ENCODE measurements at places on chromosomes 7 and 10. TPM values are rescaled to one million over a fixed set of nuclear protein-coding genes. Genes with fewer than 3 reads are reported as not detected.
A peak's percentile ranks its signal among the peaks of the same experiment; 100 is the strongest.

Gene HOXA13
- total RNA-seq: 0.70 TPM

Gene PRLHR
- not detected for total RNA-seq

DNA sequence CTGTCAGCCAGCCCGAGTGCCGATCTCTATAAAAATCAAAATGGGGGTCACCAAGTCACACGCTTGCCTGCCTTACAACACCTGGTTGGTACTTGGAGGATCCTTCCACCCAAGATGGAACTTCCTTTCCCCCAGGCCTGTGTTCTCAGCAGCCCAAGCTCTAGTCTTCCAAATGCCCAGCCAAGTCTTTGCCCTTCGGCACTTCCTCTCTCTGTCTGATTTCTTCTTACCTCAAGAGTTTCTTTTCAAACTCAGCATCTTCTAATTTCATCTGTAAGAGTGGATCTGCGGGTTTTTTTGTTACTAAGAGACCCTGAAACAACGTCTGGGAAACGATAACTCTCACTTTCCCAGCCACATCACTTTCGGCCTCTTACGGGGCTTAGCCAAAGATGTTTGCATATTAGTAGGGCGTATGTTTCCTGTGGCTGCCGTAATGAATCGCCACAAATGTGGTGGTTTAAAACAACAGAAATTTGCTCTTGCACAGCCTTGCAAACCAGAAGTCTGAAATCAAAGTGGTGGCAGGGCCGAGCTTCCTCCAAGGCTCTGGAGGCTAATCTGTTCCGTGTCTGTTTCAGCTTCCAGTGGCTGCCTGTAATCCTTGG, 219.9 kb downstream of the TCF7L2 start:
- DNase-seq: no peak

DNA sequence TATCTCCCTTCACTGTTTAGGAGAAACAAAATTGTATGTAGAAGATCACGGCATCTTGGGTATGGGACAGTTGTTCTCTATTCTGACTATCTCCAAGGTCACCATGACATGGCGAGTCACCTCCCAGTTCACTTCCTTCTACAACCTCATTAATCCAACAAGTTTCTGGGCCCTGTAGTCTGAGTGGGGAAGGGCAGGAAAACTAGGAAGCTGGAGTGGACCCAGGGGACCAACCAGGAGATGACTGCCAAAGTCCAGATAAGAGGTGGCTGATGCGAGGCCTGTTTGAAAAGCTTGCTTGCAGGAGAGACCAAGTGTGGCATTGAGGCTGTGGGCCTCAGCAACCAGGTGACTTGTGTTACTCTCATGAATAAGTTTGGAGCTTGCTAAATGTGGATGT, 584.9 kb downstream of the TNS3 start:
- DNase-seq: peak; percentile 20

DNA sequence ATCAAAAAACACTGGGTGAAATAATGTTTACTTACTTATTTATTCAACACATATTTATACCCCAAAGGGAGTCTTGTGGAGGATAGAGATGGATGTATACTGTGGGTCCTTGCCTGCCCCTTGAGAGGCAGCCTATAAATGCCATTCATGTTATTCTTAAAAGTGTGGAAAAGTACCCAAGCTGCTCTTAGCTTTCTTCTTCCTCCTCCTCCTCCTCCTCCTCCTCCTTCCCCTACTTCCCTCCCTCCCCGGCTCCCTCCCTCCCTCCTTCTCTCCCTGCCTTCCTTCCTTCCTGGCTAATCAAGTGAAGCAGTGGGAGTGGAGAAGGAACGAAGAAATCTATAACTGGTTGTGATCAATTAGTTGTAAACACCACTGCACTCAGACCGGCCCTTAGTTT, 21.2 kb upstream of the IGF2BP3 start:
- no peak for DNase-seq

DNA sequence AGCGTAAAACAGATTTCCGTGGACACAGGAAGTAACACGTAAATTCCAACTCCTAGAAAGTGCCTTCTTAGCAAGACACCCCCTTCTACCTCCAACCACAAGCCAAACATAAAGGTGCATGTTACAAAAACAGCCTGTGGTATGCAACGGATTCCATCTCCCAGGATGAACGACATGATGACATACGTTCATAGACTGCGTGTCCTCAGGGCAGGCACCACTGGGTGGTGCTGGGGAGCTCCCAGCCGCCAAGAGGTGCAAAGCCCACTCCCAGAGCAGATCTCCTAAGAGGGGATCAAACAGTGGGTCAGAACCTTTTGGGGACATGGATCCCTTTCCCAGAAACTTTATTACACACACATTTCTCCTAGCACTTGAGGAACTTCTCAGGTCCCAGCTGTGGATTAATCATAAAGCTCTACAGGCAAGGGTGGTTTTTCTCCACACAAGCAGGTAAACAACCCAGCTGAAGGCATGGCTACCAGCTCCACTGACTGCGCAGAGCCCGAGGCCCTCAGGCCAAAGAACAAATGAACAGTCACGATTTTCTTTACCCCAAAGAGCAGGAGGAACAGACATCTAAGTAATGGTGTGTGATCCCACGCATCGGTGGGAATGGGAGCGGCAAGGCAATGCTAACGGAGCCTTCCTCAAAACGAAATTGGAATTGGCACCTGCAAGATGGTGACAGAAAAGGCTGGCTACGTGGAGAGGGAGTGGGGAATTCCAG, 13.8 kb downstream of the PSAP start:
- no peak for DNase-seq

DNA sequence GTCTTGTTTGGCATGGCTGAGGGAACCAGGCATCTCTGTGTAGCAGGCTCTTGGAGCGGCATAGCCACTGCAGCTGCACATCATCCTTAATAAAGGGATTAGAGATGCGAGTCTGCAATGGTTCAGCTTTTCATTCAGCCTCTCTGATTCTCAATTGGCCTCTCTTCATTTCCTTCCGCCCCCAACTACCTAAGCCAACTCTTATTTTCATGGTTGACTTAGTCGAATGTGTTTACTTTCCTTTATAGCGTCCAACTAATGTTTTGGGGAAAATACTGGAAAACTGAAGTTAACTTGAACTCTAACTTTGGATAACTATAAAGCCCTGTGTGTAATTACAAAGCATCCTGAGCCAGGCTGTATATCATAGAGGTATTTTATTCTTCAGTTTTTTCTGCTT, 202.2 kb upstream of the KIAA1217 start:
- DNase-seq: no peak

- DNase-seq: no peak
These were observed 103.3 kb downstream of the CHRM2 start for GRCh38 chr7:136971776-136972175.

GRCh38 chr10:33521062-33521461, 186.6 kb upstream of the NRP1 start:
- DNase-seq: no peak
